ENCODE measurements at places on chromosomes 2 and 18. TPM values are rescaled to one million over a fixed set of nuclear protein-coding genes. Genes with fewer than 3 reads are reported as not detected.

DNA sequence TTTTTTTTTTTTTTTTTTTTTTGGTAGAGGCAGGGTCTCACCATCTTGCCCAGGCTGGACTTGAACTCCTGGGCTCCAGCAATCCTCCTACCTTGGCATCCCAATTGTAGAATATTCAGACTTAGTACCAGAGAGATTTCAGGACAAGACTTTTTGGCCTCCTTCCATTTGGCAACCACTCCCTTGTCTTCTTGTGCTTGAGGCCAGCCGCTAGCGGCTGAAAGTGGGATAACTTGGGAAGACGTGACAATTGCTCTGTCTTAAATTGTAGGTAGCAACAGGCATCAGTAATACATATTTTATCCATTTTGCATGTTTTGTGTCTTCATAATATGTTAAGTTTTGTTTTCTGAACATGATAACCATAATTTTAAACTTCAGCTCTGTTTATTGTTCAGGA is 53.3 kb upstream of the TTN start:
- no peak for DNase-seq

GRCh38 chr2:108413711-108414095 is 35.3 kb upstream of the GCC2 start:
- DNase-seq, result no peak

GRCh38 chr2:8046849-8047248 is 635.0 kb upstream of the ID2 start:
- DNase-seq, result no peak

DNA sequence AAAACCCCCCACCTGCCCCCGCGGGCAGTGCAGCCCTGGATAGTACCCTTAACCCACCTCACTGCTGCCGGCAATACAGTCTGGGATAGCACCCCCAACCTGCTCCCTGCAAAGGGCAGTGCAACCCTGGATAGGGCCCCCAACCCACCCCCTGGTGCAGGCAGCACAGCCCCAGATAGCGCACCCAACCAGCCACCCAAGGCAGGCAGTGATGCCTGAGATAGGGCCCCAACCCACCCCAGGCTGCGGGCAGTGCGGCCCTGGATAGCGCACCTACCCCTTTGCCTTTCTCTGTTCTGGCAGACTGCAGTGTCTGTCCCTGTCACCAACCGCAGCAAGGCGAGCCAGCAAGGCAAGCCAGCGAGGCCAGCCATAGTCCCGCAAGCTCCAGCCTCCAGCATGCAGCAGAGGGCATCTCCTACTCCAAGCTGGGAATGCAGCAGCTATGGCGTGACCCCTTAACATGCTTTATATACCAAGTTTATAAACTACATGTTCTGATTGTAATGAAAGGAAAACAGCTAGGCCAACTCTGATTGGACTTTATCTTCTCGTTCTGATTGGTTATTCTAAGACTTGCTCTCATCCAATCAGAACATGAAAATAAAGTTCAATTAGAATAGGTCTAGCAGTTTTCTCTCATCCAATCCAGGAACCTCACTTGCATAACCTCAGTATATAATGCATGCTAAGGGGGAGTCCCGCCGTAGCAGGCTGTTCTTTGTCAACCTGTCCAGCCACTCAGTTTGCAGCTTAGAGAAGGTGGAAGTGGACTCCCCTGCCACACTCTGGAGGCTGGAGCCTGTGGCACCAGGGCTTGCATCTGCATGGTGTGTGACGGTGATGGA is 34.1 kb upstream of the ANKRD62 start:
- DNase-seq, result no peak

DNA sequence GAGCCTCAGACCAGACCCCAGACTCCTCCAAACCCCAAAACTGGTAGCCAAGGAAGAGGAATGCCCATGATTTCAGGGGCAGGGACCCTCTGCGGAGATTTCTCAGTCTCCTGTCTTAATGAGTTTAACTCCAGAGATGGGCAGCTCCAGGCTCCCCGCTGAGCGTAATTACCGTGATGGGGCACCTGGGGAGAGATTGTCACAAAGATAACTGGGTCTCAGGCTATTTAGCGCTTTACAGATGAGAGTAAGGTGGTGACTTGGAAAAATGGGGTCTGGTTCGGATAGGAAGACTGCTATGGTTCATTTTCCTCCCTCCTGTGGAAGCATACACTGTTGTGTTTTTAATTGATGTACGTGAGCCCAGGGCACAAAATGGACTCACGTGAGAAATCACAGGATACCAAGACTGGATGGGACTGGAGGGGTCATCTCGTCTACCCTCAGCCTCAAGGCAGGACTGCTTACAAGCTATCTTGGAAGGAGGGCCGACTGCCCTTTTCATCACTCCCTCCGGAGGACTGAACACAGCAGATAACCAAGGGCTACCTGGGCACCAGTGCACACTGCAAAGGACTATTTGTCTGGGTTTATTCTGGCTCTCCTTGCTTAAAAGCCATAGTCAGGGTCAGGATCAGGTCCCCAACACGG is 427.8 kb downstream of the ZNF521 start:
- no peak for DNase-seq

DNA sequence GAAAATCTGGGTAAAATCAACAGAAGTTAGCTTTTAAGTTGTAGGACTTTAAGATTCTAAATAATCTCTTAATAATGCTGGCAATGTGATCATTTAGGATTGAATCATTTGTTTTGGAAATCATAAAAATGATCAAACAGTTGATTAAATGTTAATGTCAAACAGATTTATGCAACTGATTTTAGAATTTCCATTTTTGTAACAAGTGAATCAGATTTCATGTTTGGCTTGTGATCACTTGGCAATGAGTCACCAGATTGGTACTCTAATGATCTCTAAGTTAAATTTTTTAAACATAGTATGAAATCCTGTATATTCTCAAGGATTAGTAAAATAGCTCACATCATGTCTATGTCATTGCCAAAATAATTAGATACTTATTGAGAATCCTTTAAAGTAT is 50.1 kb upstream of the UNC80 start:
- no peak for DNase-seq

GRCh38 chr2:37523814-37524362 is 147.6 kb downstream of the CDC42EP3 start:
- peak; percentile 90 for DNase-seq

DNA sequence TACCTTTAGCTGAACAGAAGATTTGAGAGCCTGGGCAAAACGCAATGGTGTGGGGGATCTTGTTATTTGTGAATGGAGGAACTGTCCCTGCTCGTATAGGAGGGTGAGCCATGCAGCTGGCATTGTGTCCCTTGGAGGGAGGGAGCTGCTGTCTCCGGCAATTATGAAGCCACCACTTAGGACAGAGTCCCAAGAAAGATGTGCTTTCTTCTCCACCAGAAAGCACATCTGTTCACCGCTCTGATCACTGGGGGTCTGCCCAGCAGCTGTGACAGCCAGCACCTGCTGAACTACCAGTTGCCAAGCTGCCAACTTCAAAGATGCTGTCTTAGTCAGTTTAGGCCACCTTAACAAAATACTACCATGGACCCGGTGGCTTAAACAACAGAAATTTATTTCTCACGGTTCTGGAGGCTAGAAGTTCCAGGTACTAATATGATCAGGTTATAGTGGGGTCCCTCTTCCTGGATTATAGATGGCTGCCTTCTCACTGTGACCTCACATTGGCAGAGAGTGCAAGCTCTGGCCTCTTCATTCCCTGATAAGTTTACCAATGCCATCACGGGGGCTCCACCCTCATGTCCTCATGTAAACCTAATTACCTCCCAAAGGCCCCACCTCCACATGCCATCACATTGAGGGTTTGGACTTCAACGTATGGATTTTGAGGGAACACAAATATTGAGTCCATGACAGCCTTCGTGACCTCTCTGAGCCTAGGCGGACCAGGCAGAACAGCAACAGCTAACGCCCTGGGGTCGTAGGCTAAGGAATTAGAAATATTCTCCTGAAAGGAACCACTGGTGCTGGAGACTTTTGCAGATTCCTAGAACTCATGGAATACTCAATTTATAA is 148.3 kb downstream of the RHBDD1 start:
- DNase-seq, result no peak

GRCh38 chr2:46925474-46926351 is 10.1 kb upstream of the MCFD2 start:
- DNase-seq, result no peak

GRCh38 chr2:145091967-145092366 is 572.0 kb upstream of the ZEB2 start:
- DNase-seq, result no peak

DNA sequence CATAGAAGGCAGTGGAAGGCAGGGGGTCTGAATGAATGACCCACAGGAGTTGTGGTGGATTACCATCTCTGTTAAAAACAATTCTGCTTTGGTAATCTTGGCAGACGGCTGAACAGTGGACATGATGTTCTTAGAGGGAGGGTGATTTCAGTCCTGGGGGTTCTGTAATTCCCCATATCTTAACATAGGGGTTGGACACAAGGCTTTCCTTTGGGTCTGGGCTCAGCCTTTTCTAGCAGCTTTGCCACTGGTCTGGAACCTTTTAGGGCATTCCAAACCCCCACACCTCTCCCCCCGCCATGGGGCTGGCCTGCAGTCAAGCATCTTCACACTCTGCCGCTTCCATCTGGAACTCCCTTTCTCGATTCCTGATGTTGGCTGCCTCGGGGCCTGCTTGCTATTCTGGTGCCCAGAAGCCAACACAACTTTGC is 50.3 kb downstream of the RPL37A start:
- DNase-seq, result no peak

- no peak for DNase-seq
Measured at GRCh38 chr2:178484245-178485041, 4.2 kb downstream of the PLEKHA3 start.

GRCh38 chr2:52369178-52369577 is 1337.2 kb upstream of the NRXN1 start:
- DNase-seq, result no peak

- no peak for DNase-seq
Measured at GRCh38 chr2:220081171-220081570, 453.7 kb downstream of the SLC4A3 start.

DNA sequence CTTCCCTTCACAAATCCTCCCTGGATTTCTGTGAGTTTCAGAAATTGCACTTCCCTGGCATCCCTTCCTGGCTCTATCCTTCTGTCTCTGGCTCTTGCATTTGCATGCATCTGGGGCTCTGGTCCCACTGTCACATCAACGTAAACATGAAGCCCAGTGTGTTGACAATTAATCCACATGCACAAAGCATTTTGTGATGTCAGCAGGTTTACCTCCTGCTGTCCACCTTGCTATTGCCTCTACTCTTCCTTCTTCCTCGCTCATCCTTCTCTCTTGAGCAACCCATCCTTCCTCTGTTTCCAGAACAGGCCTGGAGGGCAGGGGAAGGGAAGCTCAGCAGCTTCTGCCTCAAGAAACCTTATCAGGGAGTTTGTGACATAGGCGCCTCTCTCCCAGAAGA is 111.7 kb upstream of the ATP5MC3 start:
- DNase-seq, result peak; percentile 20

DNA sequence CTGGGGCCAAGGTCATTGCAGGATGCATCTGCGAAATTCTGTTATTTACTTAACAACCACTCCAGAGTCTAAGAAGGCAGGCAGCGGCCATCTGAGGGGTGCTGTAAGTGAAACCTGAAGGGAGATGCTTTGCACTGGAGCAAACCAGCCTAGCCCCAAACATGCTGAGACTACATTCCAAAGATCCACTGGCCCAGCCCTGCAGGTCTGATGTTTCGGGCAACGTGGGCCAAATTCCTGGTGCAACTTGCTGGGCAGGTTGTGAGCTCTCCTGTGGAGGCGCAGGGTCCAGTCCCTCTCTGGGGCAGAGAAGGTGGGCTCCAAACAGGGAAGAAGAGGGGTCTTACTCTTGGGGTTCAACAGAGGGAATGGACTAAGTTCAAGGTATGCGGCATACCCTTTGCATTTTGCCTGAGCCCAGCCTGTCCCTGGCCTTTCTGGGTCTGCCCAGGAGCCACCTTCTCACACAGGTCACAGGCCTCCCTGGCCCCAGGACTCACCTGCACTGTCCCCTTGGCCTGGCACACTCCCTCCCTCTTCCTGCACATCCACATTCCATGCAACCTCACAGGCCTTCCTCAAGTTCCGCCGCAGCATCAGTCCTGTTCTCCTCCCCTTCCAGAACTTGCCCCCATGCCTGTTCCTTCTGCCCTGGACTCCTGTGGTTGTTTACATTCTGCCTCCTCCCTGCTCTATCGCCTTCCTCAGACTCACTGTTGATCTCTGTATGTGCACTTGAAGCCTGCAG is 5.1 kb upstream of the MAL start:
- DNase-seq, result no peak

- DNase-seq, result peak; percentile 61
Measured at GRCh38 chr2:3728104-3729054, 25.0 kb downstream of the DCDC2C start.

DNA sequence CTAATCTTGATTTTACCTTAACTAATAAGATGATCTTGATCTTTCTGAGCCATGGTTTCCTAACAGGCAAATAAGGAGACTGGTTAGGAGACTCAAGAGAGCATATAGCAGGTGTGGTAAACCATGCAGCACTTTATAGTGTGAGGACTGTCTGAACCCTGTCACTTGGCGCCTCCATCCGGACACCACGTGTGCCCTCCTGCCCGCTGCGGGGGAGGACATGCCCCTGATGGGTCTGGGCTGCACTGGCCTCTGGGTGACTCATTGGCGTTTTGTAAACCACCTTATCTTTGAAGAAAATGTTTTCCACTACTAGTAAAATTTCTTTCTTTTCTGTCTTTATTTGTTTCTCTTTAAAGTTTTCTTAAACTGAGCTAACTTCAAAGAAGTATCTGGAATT is 131.1 kb downstream of the FMNL2 start:
- no peak for DNase-seq

GRCh38 chr2:63850649-63851048 is 9.0 kb downstream of the UGP2 start:
- DNase-seq, result no peak

DNA sequence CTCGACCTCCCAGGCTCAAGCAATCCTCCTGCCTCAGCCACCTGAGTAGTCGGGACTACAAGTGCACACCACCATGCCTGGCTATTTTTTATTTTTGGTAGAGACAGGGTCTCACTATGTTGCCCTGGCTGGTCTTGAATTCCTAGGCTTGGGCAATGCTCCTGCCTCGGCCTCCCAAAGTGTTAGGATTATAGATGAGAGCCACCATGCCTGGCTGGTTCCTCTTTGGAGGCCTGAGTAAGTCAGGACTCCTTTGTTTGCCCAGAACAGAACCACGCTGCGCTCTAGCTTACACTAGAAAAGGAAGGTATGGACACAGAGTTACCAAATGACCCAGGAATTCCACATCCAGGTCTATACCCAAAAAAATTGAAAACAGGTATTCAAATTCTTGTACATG is 135.9 kb upstream of the SLC1A4 start:
- DNase-seq, result no peak

GRCh38 chr18:35271656-35272055 is 18.4 kb downstream of the ZSCAN30 start:
- no peak for DNase-seq

Gene PMAIP1
- total RNA-seq, result 1.3 TPM

Gene BMP10
- total RNA-seq, result not detected

Gene CLEC4F
- not detected for total RNA-seq

Gene ACVR1C
- 1.9 TPM for total RNA-seq

Gene CYP26B1
- 9.8 TPM for total RNA-seq

Gene TMEM87B
- 18.1 TPM for total RNA-seq

Gene TSHZ1
- 17.1 TPM for total RNA-seq

Gene SH2D6
- not detected for total RNA-seq

Gene SERPINB4
- total RNA-seq, result not detected

Gene PIEZO2
- total RNA-seq, result 110 TPM

Gene CNGA3
- total RNA-seq, result 4.9 TPM

Gene C2orf42
- 20.7 TPM for total RNA-seq
